ENCODE measurements at places on chromosomes 3 and 15. TPM values are rescaled to one million over a fixed set of nuclear protein-coding genes. Genes with fewer than 3 reads are reported as not detected.

IQCH gene
- 3.0 TPM for total RNA-seq

XCR1 gene
- not detected for total RNA-seq

FILIP1L gene
- 0.08 TPM for total RNA-seq

MOBP gene
- total RNA-seq, result 0.02 TPM
